ENCODE measurements at places on chromosomes 5 and 9.

DNA sequence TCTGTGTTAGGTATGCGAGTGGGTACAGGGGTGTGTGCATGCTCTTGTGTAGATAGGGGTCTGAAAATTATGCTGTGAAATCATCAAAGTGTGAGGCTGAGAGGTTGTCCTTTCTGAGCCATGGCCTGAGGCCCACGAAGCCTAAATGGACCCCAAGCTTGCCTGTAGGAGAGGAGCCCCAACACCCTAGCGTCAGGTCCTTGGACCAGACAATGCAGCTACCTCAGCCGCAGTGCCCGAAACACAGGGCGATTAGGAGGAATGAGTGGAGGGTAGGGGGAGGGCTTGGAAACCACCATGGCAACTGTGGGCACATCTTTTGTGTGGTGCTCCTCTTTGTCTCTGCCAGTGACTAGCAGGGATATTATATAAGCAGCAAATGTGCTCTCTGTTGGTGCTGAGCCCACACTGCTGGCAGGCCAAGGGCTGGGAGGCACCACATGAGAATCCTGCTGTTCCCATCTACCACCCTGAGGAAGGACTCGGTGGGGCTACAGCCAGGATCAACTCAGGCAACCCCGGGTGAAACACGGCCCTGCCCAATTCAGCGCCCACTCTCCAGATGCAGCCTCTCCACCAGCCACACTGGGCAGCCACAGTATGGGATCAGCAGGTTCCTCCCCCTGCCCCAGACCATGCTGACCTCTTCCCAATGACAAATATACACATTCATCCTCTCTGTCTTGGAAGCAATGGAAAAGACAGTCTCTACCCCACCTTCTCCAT, 84.6 kb upstream of the FSTL4 start:
- no peak for DNase-seq

GRCh38 chr5:116442931-116443551, 131.6 kb downstream of the SEMA6A start:
- DNase-seq: no peak

DNA sequence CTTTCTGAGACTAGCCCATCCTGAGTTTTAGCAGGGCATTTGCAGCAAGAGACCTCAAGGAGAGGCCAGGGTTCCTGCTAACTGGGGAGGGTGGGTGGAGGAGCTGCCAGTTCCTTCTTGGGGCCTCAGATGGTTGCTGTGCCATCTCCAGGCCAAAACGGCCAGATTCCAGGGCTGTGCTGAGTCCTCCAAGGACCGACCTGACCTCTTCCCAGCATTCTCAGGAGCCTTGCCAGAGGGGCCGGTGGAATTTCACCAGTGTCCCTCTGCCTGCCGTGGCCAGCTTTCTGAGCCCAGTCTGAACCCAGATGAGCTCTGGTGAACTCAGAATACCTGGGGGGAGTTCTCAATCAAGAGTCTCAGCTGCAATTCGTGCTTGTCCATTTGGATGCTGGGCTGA, 54.3 kb downstream of the TSTD2 start:
- DNase-seq: no peak

GRCh38 chr5:36395260-36395659, 93.6 kb upstream of the RANBP3L start:
- no peak for DNase-seq

GRCh38 chr9:34218446-34218845, 39.6 kb downstream of the UBAP1 start:
- DNase-seq: no peak

DNA sequence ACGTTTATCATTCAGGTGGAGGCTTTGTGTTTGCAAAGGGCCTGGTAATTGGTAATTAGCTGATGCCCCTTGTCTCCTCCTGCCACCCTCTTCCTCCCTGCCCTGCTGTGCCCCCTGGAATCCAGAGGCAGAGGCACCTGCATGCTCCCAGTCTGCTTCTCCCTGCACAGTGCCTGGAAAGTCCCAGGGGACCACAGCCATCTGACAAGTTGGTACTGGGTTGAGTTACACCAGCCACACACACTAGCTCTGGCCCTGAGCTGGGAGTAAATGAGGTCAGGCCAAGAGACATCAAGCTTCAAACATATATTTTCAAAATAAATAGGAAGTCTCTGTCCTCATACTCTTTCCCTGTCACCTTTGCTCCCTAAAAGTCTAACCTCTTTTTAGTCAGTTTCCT, 56.3 kb downstream of the INSYN2B start:
- DNase-seq: no peak
